MG63 (cell line): ENCODE measurements at places on chromosomes 16 and 17.

DNA sequence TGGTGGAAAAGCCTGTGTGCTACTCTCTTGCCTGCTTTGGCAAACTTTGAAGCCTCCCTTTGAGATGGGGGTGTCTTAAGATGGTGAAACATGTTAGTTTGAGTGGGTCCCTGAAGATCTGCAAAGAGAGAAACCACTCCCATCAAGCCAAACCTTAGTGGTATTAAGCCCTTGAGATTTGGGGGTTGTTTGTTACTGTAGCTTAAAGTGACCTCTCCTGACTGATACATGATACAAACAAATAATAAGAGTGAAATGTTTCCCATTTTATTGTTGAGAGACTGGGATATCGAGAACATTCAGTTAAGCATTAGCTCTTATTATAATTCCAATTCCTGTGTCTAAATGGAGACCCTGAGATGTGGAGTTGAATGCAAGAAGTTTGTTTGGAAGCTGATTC lies 63.1 kb downstream of the NT5M start:
- DNase-seq = no peak

- DNase-seq = no peak
Measured at GRCh38 chr16:84600343-84601229, 17.3 kb downstream of the COTL1 start.

DNA sequence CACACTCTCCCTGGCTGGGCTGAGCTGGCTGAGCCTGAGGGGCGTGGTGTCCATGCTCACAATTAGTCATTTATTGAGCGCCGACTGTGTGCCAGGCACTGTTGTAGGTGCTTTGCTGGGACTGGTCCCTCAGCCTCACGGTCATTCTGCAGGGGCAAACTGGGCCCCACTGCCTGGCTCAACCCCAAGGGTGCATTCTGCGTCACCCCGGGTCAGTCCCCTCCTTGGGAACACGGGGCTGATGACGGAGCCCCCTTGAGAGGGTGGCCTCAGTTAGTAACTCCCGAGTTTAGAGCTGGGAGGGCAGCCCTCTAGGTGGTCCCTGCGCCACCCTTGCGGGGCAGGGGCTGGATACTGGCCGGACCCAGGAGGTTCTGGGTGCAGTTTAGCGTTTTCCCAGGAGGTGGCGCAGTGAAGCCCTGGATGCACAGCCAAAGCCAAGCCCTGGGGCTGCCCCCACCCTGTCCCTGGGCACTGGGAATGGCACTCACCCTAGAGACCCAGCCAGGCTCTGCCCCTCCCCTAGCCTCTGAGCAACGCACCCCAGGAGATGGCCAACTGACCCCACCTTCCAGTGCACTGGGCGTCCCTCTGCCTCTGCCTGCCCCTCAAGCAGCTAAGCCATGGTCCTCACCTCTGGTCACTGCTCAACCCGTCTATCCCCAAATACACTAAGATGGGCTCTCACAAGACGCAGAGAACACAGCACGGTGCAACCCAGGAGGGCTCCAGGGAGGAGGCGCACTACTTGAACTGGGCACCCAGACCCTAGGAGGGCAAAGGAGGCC lies 243.2 kb upstream of the GSE1 start:
- peak; percentile 60 for DNase-seq

DNA sequence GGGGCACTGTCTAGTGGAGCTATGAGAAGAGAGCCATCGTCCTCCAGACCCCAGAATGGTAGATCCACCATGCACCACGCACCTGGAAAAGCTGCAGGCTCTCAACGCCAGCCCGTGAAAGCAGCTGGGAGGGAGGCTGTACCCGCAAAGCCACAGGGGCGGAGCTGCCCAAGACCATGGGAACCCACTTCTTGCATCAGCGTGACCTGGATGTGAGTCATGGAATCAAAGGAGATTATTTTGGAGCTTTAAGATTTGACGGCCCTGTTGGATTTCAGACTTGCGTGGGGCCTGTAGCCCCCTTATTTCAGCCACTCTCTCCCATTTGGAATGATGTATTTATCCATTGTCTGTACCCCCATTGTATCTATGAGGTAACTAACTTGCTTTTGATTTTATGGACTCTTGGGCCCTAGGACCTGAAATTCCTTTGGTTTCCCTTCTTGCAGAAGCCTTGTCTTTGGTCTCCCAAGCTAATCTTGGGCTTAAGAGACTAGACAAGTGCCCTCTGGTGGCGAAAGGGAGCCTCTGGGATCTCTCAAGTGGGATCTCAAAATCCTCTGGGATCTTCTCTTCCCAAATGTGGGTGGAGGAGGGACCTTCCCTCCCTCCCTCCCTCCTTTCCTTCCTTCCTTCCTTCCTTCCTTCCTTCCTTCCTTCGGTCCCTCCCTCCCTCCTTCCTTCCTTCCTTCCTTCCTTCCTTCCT lies 58.2 kb upstream of the HAPSTR1 start:
- peak; percentile 44 for DNase-seq

- DNase-seq = peak; percentile 40
Measured at GRCh38 chr17:46002311-46002972, 3.4 kb downstream of the STH start.

DNA sequence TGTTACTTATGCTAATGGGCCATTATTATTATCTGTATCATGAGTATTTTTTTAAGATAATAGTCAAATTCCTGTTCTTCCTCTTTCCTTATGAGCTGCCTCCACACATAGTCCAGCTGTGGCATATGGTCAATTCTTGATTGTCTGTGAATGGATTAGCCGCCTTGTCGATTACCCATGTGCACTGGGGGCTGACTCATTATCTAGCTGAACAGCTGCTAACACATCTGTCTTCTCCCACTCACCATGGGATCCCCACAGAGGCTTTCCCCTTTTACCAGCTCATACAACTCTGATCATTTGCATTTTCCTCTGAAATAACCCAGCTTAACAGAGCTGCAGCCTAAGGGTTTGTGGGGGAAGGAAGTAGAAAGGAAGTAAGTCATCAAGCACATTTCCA lies 915.0 kb downstream of the CDH11 start:
- no peak for DNase-seq

GRCh38 chr17:968812-969730 lies 10.5 kb downstream of the NXN start:
- no peak for DNase-seq

DNA sequence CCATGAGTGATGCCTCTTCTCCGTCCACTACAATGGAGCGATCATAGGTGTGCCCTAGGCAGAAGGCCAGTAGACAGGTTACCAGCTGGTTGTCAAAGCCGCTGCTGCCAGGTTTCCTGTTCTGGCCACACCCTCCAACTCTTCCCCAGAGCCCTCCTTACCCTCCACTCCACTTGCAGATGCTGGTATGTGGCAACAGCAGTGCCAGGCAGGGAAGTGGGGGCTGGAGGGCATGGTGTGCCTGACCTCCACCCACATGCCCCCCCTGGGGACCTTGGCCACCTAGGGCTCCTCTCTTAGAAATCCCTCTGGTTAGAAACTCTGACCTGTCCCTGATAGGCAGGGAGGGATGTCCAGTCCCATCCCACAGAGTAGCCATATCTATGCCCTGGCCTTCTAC lies 1.5 kb downstream of the RRAD start:
- no peak for DNase-seq

- peak; percentile 83 for DNase-seq
Measured at GRCh38 chr17:79036596-79036995, 12.6 kb downstream of the C1QTNF1 start.

DNA sequence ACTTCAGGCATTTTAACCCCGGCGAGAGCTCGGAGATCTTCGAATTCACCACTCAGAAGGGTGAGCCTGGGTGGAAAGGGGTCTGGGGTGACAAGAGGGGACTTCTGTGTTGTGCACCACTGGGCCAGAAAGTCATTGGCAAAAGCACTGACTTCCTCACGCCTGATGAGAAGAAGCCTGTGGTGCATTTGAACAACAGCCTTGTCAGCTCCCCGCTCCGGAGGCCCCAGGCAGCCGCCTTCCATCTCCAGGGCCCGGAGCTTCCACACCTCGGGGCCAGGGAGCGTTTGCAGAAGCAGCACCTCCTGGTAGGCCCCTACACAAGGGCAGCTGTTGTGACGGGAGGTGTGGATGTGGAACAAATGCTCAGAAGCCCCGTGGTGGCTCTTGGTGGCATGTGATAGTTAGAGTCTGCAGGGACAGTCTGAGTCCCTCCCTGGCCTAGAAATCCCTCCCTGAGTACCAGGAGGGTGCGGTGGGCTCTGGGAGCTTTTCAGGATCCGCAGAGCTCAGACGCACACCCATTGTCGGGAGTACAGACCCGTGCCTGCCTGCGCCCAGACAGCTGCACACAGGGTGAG lies 9.7 kb downstream of the CACNG1 start:
- DNase-seq = no peak

DNA sequence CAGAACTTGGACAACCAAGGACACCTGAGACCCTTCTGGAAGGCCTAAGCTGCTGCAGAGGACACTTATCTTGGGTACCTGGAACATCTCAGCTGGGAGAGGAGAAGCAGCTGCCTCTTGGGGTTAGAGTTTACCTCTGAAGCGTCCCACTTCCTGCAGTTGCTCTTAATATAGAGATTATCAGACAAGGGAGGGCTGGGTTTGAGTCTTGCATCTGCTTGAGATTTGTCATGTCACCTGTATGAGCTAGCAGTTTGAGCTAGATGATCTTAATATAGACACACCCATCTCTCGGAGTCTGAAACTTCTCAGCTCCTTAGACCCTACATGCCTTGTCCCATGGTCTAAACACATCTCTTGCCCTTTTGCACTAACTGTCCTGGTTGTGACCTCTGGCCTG lies 93.1 kb upstream of the CCL1 start:
- no peak for DNase-seq

DNA sequence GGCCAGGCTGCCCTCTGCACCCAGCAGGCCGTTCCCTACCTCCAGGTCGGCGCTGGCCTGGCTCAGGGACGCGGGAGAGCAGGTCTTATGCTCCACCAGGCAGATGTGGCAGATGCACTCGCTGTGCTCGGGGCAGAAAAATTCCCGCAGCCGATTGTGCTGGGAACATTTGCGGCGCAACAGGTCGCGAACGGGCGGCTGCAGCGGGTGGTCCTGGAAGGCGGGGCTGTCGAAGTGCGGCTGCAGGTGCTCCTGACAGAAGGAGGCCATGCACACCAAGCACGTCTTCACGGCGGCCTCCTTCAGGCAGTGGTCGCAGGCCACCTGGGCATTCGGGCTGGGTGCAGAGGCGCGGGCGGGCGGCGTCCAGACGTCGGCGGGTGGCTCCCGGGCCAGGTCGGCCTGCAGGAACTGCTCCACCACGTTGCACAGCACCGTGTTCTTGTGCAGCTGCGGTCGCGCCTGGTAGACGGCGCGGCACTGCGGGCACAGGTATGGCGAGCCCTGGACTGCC lies 439 bp downstream of the TRIM25 start:
- no peak for DNase-seq

DNA sequence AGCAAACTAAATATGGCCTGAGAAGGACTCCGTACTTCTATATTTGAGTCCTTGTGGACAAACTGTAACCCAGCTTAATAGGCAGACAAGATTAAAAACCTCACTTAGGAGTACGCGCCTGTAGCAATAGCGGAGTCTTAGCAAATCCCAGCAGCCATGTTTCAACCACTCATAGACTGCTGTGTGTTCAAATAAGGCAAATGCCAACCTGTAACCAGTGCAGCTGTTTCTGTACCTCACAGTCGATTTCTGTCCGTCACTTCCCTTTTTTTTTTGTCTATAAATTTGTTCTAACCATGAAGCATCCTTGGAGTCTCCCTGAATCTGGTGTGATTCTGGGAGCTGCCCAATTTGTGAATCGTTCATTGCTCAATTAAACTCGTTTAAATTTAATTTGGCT lies 30.2 kb downstream of the TANC2 start:
- no peak for DNase-seq

- DNase-seq = no peak
Measured at GRCh38 chr16:81841722-81842121, 62.6 kb downstream of the PLCG2 start.

GRCh38 chr16:29714396-29714795 lies 31.4 kb downstream of the C16orf54 start:
- no peak for DNase-seq

DNA sequence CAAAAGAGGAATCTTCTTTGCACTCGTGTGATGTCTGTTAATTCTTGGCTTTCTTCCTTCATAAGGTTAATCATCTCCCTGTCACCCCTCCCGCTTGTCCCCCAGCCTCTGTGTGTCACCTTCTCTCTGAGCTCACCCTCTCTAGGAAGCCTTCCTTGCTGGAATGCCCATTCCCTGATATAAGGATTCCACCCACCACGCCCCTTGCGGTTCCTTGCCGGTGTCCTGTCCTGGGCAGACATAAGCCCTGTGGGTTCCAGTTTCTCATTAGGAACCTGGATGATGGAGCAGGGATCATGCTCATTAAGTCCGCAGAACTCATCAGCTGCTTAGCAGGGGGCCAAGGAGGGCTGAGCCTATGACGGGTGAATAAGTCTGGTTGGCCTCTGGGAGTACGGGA lies 559.3 kb downstream of the MAF start:
- DNase-seq = no peak

DNA sequence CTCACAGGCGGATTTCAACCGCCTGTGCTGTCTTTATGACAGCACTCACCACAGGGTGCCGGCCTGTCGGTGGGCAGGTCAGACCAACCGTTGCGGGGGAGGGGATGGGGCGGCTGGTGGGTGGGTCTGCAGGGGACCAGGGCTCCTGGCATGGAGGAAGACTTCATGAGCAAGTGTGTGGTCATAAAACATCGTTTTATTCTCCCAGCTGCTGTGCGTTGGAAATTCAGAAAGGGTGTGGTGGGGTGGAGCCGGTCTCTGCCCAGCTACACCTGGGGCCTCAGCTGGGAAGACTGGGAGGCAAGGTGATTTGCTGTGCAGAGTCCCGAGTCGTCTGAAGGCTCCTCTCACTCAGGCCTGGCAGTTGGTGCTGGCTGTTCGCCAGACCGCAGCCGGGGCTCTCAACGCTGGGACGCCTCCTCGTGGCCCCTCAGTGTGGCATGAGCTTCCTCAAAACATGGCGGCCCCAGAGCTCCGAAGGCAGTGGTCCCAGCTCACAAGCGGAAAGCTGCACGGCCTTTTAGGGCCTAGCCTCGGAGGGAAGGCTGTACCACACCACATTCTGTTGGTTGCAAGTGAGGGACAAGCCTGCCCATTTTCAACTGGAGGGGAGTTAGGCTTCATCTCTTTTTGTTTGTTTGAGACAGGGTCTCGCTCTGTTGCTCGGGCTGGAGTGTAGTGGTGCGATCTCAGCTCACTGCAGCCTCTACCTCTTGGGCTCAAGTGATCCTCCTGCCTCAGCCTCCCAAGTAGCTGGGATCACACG lies 45.8 kb upstream of the GSE1 start:
- DNase-seq = no peak

DNA sequence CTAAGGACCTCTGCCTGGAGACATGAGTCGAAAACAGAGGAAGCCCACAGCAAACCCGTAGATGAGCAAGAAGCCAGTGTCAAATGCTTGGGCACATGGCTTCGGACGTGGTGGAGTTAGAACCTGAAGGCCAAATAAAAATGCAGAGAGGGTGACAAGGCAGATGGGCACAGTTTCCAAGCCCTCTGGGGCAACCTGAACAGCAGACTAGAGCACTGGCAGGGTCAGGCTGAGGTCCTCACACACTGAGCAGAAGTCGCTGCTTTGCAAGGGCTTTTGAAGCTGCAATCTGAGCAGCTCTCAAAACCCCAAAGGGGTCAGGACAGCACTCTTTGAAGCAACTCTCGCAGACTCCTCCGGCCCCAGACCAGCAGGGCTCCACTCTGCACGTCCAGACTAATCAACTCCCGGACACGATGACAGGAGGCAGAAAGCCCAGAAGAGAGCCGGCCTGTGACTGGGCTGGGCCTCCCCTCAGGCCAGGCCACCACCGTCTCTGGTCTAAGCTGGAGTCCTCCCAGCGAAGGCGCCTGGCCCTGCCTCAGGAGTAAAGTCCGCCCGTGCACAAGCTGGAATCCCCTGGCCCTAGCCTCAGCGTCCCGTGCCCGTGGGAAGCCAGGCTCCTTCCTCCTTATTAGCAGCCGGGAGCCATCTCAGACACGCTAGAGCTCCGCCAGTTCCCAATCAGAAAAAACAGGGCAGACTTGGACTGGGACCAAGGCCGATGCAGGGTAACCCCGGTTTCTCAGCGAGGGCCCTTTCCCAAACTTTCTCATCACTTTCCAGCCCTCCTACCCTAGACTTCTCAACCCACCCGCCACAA lies 924 bp downstream of the SMARCD2 start:
- peak; percentile 47 for DNase-seq
